ENCODE measurements at places on chromosomes 5 and 9.

DNA sequence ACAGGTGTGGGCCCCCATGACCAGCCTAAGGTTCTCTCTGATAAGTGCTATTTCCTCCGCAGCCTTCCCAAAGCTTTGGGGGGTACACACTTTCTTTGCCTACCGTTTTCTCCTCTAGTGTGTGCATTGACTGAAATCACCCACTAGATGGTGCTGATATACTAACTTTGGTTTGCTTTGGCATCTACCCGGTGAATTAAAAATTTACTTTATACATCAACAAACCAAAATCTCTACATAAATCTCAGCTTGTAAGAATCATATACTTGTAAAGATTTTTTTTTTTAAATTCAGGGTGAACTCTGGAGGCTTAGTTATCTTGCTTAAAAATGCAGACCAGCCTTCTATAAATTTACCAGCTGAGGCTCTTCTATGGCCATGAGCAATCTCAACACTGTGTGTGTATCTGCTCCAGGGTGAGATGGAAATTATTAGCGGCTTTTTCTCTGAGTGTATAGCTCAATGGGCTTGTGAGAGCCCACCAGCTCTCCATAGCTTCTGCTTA is 475.7 kb upstream of the TNC start:
- no peak for DNase-seq

DNA sequence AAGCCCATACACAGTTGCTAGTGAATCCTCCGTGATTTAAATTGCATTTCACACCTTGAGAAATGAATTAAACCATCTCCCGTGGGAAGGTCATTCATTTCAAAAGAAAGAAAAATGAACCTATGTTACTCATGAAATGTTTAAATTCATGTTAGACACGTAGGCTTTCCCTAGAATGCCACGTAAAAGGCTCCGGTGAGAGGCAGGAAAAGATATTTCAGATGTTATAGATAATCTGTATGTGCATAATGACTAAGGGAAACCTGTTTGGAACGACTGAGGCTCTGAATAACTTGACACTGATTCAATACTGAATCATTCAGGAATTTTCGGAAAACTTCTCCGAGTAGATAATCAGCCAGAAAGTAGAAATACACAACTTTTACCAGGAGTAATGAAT is 134.3 kb upstream of the ICE1 start:
- DNase-seq = no peak

- DNase-seq = no peak
Observed at GRCh38 chr5:95533106-95533505, 21.7 kb downstream of the SKIC3 start.

DNA sequence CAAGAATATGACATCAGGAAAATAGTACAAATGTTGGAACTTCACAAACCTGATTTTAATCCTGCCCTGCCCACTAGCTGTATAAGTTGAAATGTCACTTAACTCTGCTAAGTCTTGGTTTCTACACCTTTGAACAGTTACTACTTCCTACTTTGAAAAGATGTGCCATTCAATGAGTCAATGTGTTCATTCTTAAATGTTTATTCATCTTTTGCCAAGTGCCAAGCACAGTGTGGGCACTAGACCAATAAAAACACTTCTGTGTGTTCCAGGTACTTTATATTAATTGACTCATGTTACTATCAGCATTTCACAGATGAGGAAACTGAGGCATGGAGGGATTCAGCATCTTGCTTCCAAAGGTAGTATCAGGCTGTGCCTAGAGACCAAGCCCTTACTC is 12.8 kb downstream of the PDCL start:
- DNase-seq = no peak

Measured in stimulated activated CD4-positive, alpha-beta T cell treated with anti-CD3 and anti-CD28 coated beads, Interleukin-4, amount 100 ng/mL, for 48 hours (primary cell).